ENCODE measurements at places on chromosomes 16 and 17.

DNA sequence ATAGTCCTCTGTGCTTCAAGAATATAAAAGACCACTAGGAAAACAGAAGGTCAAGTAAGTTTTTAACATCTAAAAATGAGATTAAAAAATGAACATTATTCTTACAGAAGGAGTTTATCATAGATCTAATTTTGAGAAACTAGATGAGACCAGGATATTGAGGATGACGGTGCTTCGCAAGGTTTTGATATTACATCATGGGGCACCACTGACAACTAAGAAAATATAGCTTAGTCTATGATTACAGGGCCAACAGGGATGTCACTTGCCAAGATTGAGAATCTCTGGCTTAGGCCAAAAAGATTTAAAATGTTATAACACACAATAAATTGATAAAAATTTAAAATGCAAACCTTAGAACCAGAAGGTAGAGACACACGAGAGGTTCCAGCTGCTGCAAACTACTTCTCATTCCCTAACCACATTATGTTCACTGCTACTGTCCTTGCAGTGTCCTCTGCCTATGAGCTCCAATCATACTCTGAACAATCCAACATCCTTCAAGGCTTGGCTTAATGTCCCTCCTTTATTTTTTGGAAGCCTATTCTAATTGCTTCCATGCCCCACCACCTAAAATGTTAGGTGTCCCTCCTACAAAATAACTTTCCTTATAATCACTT is 33.2 kb downstream of the USP32 start:
- DNase-seq: no peak

DNA sequence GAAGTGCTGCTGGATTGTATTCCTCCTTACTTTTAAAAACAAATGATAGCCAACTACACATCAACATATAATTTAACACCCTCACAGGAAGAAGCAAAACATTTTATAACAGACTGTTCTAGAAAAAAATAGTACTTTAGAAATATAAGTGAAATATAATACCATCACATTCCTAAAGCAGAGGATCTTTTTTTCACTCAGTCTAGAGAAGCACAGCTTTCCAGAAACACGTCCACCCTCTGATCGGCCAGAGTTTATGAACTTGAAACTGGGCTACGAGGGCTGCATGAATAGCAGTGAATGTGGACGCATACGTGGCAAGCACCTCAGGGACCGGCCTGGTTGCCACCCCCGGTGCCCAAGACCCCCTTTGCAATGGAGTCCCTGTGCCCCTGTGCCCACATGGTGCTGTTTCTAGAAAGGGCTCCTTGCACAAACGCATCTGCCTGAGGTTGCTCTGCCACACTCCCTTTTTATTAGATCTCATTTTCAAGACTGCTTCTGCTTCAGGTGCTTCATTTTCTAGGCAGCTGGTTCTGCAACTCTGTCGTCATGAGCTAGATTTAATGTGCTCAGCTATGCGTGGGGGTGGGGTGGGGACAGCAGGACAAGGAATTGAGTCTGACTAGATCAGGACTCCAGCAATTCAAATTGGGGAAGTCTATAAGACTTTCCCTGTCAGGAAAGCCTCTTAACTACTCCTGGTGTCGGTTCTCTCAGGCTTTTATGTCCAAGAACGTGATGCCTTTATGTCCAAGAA is 29.1 kb upstream of the ERN1 start:
- DNase-seq: no peak

GRCh38 chr17:3535253-3535995 is 22.2 kb downstream of the TRPV3 start:
- peak; percentile 65 for DNase-seq

DNA sequence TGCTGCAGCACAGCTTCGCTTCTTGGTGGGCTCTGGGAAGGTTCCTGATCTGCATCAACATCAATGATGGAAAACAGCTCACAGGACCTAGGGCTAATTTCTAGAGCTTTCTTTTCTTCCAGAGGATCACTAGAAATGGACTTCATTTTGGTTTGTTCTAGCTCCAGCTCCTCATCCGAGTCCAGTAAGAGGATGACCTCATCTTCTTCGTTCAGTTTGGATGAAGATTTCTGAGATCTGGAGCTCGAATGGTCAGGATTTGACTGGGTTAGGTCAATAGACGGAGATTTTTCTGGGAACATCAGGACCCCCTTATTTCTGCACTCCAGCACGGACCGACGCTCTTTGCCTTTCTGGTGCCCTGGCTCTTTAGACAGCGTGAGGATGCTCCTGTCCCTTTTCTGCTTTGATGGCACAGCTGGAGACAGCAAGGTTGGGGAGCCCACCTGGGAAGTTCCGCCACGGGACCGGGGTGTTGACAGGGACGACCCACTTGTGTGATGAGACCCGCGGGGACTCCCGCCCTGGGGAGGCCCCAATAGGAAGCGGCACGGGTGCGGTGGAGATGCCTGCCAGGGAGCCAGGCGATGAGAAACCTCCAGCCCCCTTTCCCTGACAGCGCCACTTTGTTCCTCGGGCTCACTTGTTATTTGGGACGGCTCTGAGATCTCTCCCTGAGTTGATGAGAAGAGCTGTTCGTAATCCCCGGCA is 12.9 kb upstream of the NLRC3 start:
- no peak for DNase-seq

DNA sequence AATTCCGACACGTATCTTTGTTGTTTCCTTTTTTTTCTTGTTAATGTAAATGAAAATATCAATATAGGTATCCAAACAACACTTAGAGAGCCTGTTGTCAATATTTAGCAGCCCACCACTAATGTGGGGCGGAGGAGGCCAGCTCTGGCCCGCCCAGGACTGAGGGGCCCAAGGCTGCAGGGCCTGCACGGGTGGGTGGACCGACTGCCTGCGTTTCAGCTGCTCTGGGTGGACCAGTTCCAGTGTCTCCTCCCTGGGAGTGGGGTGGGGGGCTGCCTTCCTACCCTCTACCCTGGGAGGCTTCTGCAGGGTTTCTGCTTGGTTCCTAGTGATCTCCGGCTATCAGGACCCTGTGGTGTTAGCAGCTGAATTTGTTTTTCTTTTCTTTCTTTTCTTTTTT is 15.9 kb upstream of the ADGRG1 start:
- DNase-seq: no peak

DNA sequence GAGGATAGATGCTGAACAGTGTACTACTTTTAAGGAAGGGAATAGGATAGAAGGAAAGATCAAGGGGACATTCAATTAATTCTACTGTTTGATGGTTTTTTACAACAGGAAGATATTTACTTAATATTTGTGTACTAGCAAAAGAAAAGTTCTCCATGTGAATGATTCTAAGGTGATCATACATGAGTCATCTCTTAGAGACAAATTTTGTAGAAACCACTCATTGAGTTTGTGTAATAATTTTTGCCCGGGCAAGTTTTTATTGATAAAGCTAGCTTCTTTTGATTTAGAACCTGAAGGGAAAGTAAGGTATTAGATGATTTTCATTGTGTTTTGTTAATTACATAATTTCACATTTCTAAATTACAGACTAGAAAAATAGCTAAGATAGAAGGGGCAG is 172.8 kb upstream of the PSMD7 start:
- no peak for DNase-seq

DNA sequence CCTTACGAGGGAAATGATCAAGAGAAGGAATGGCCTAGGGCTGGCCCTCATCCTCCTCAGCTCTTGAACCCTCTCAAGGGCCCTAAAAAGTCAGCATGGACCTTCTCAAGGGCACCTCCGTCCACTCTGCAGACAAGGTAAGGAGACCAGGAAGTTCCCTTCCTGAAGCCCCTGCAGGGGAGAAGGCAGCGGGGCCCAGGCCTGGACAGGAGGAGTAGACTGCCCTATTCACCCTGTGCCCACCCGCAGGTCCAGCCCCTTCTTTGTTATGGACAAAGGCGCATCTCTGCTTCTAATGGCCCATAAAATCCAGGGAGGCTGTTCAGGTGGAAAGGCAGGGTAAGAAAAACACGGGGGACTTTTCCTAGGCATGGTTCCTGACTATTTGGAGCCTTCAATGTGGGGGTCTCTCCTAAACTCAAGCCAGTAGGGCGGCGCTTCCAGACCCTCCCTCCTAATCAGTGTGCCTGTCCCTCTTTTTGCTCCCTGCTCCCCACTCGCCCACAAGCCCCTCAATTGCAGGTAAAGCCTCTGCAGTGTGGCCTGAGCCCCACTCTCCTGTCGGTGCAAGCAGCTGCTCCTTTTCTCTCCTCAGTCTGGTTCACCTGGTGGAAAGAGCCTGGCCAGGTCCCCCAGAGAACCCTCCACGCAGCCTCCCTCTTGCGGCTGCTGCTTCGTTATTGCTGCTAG is 28.2 kb downstream of the AXIN2 start:
- DNase-seq: no peak

DNA sequence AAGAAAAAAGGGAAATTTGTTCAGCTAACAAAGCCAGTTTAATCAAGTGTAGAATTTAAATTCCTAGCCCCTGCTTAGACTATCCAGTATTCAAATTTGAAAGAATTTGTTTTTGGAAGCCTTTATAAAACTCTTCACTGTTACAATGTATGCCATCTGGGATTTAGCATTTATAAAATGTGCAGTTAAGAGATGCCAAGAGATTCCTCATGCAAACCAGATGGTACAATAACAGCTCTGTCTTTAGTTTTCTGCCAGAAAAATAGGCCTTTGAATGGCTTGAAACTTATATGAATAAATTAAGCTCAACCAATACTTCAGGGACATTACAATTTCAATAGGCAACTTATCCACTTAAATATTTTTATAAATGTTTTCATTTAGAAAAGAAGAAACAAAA is 6.8 kb upstream of the ANKS4B start:
- no peak for DNase-seq

GRCh38 chr17:56314026-56314425 is 160.8 kb downstream of the ANKFN1 start:
- DNase-seq: no peak

DNA sequence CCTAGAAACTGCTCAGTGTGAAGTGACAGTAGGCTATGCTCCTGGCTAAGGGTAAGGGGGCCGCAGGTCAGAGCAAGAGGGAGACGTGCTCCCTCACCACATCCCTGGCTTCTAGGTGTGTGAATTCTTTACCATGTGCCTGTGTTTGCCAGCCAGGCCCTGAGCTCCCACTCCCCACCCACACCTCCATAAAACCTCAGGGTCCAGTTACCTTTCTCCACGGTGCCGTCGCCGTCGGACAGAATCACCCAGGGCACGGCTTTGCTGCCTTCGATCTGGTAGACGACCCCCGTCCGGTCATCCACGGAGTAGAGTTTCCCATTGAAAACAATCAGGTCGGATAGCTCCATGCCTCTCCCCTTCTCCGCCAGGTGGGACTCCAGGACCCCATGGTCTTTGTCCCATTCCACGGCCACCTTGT is 12.8 kb downstream of the CANT1 start:
- no peak for DNase-seq

GRCh38 chr17:42783062-42783790 is 2.8 kb downstream of the WNK4 start:
- DNase-seq: no peak

DNA sequence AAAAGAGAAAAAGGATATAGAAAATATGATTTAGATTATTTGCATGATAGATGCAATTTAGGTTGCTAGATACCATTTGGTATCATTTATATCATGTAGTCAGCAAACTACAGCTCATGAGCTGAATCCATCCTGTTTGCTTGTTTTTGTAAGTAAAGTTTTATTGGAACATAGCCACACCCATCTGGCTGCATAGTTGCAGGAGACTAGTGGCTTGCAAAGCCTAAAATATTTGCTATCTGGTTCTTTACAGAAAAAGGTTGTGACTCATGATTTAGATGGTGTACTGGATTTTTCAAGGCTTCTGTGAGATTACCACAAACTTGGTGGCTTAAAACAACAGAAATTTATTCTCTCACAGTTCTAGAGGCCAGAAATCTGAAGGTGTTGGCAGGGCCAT is 49.9 kb downstream of the MAP2K4 start:
- no peak for DNase-seq

DNA sequence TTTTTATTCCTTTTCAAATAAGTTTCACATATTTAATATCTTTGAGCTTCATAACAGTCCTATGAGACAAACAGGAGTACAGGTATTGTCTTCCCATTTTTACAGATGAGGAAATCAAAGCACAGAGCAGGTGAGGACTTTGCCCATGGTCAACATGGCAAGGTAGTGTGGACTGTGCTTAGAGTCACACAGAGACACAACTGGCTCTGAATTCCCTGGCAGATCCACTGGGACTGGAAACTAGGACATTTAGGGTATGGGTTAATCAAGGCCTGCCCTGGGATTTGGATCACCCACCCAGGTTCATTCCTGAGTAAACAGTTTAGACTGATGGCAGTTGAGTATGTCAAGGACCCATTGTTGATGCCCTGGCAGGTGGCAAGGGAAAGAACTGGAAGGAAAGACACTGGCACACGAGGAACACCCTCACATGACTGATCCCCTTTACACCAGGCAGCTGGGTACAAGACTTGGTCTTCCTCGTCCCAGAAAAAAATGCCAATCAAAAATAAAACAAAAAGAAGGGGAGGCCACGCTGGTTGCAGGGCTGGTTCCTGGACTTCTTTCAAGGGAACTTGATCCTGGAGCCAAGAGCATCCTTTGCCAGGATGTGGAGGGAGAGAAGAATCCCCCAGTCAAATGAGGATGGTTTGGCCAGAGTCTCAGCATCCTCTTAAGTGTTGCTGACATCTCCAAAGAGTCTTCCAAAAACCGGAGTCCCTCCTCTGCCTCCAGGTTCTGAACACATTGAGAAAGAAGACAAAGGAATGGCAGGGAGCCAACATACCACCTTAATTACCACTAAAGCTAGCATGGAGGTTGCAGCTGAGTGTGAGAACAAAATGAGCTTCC is 34.9 kb downstream of the CHD9 start:
- no peak for DNase-seq

GRCh38 chr17:1006054-1006453 is 9.1 kb downstream of the TIMM22 start:
- DNase-seq: no peak

DNA sequence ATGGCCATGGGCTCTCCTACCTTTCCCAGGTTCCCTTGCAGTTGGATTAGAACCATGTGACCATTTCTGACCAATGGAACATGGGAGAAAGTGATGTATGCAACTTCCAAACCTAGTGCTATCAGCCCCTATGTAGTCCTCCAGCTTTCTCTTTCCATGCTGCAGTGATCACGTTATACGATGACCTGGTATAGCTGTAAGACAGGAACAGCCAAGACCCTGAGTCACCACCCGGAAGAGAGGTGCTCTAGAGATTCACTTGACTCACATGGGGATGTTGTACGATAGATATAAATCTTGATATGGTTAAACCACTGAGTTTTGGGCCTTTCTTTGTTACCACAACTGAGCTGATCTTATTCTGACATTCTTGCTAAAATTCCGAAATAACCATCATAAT is 65.1 kb downstream of the NOG start:
- no peak for DNase-seq

DNA sequence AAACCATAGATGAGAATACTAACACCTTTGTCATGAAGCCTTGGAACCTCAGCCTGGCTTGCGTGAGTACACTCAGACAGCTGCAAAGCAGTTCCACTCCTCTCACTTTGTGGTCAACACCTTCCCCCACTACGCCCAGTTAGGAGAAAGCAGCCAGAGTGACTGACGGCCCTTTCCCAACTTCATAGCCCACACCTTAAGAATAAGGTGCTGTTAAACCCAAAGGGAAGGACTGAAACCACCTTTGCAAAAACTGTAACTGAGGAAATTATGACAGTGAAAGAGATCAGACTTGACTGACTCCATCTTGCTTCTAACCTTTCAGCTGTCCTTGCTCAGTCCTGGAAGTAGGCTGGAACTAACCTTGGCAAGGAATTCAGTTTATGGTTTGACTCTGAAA is 13.7 kb downstream of the N4BP1 start:
- peak; percentile 60 for DNase-seq

Data from CD8-positive, alpha-beta memory T cell (primary cell).